Activated naive CD4-positive, alpha-beta T cell treated with Interleukin-2 at 50 U/mL for 16 hours (primary cell): ENCODE measurements at places on chromosomes 5 and 9.

- DNase-seq = no peak
Observed at GRCh38 chr9:107869111-107869510, 379.5 kb upstream of the KLF4 start.

GRCh38 chr5:134997015-134997414 is 29.3 kb downstream of the CATSPER3 start:
- DNase-seq = no peak

DNA sequence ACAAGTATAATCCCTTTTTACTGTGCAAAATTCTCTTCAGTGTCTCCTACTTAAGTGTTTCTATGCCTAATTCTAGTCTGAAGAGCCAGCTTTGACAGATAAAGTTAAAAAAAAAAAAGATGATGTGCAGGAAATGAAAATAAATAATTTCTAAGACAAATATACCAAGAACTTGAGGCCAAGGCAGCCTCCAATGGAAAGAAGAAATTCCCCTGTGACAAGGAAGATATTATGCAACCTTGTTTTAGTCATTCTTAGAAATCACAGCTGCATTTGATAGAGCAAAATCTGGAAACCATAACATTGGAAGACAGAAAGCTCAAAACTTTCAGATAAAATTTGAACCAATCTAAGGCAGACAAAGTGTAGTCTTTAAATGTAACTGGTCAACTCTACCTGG is 375.9 kb upstream of the TLE4 start:
- DNase-seq = no peak

- DNase-seq = no peak
Observed at GRCh38 chr5:78515670-78516069, 132.9 kb downstream of the LHFPL2 start.

- no peak for DNase-seq
Observed at GRCh38 chr5:112735702-112736101, 2.0 kb upstream of the APC start.

- no peak for DNase-seq
Observed at GRCh38 chr9:74379718-74380117, 117.4 kb upstream of the RORB start.

- no peak for DNase-seq
Observed at GRCh38 chr9:116361547-116361946, 208.0 kb downstream of the PAPPA start.

- DNase-seq = peak; percentile 49
Observed at GRCh38 chr5:134070725-134071613, 43.5 kb upstream of the TCF7 start.

DNA sequence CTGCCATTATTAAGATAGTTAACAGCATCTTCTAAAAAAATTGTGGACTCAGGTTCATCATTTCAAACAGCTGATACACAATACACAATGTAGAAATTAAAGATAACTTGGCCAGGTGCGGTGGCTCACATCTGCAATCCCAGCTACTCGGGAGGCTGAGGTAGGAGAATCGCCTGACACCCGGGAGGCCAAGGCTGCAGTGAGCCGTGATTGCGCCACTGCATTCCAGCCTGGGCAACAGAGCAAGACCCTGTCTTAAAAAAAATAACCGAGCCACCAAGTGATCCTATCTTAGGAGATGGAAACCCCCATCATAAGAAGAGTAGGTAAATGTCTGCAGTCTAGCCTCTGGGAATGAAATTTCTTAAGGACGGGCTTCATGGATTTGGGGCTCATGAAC is 241.7 kb downstream of the PIK3R1 start:
- DNase-seq = no peak

- DNase-seq = no peak
Observed at GRCh38 chr5:54254482-54255198, 55.7 kb downstream of the ARL15 start.

DNA sequence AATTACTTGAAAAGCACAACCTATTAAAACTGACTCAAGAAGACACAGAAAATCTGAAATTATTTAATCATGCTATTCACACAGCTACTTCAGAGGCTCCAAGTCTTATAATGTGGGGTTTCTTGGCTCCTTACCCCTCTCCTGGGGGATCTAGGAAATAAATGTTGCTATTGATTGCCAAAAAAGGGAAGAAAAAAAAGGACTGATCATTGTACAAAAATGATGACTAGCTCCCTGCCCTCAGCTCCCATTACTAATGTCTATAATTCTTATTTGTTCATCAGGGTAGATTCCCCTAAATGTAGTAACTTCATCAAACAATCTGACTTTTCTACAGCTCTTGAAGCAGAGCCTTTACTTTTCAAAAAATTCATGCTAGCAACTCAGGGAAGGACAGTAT is 3.3 kb upstream of the SMC5 start:
- no peak for DNase-seq

GRCh38 chr5:83715236-83716065 is 5.2 kb downstream of the HAPLN1 start:
- no peak for DNase-seq

GRCh38 chr9:23153058-23153457 is 673.0 kb downstream of the ELAVL2 start:
- DNase-seq = no peak

- DNase-seq = no peak
Observed at GRCh38 chr5:126046318-126046717, 376.9 kb upstream of the GRAMD2B start.

- DNase-seq = no peak
Observed at GRCh38 chr9:78821126-78821822, 524.3 kb downstream of the PSAT1 start.

DNA sequence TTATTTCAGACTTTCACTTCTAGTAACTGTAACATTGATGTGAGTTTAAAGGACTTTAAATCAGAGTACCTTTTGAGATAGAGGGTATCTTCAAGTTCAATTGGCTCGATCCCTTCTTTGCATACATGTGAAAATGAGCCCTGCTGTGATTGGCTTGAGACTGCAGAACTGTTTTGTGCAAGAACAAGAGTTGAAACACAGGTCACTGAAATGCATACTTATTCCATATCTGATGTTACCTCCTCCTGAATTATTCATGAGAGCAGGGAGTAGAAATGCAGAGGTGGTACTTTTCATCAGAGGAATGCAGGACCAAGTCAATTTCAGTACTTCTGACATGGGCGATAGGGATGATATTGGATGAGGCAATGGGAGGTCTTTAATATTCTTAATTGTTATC is 459.5 kb downstream of the TLR4 start:
- DNase-seq = no peak

- no peak for DNase-seq
Observed at GRCh38 chr9:73444821-73445220, 293.2 kb downstream of the ANXA1 start.

- DNase-seq = no peak
Observed at GRCh38 chr9:13481274-13481673, 201.8 kb upstream of the MPDZ start.

GRCh38 chr5:66867618-66868322 is 271.6 kb downstream of the MAST4 start:
- DNase-seq = no peak

- no peak for DNase-seq
Observed at GRCh38 chr5:132364319-132364718, 5.2 kb upstream of the SLC22A5 start.

GRCh38 chr5:128144491-128144890 is 60.9 kb downstream of the SLC12A2 start:
- no peak for DNase-seq

GRCh38 chr5:44933686-44934085 is 124.9 kb downstream of the MRPS30 start:
- DNase-seq = no peak
